ENCODE measurements at places on chromosomes 3 and 15.

DNA sequence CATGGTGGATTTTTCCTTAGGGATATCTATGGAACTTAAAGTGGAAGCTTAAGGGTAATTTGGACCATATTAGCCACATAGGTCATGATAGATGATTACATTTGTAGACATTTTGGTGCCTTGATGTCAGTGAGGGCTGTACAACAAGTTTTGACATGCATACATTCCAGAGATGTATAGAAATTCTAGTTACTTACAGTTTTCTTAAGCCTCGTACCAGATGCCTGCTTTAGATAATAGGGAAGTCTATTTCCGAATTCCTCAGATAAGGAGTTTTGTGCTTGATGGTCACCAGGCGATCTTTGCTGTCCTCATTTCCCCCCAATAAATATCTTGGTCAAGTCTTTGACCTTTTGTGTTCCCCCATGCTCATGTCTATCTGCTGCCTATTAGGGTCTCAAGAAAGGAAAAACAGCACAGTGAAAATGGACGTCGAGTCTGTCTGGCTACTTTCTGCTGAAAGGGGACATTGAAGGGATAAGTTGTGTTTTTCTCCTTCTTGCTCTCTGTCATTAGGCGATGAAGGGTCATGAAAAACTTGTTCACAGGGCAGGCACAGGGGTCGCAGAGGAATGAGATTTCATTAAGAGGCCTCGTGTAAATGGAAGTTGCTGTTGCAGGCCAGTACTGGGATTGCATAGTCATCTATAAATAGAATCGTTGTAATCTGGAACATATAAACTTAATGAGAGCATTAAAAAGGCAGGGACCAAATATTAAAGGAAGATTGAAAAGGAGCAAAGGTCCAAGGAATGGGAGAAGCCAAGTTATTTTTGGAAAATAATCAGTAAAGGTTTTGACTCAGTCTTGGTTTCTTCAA lies 20.0 kb upstream of the SENP7 start:
- DNase-seq: no peak

DNA sequence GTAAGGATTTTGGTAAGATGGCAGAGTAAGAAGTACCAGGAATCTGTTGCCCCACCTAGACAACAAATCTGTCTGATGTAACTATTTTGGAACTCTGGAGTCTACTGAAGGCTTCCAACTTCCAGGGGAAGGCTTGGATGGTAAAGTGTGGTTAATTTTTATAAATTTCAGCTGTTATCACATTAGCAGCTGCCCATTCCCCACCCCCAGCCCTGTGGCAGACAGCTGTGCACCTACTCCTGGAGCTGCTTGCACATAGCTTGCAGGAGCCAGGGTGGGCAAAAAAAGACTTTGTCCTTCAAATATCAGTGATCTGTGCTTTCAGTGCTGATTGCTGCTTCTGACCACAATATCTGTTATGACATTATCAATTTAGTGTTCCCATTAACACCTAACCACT lies 47.4 kb downstream of the FRMD5 start:
- no peak for DNase-seq

- DNase-seq: peak; percentile 62
Measured at GRCh38 chr3:71062952-71063772, 520.4 kb downstream of the FOXP1 start.

DNA sequence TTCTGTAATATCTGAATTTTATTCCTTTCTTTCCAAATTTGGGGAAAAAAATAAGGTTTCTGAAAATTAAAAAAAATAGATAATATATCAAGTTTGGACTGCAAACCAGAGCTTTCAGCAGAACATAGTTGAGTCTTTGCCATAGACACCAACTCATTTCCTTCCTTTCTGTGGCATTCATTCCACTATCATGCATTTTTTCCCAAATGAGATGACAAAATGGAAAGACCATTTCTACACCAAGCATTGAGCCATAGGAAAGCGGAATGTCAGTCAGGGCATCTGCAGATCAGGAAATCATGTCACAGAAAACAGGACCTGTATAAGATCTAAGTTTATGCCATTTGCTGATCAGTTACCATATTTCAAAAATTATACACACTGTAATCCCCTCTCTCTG lies 333.3 kb upstream of the THBS1 start:
- no peak for DNase-seq

DNA sequence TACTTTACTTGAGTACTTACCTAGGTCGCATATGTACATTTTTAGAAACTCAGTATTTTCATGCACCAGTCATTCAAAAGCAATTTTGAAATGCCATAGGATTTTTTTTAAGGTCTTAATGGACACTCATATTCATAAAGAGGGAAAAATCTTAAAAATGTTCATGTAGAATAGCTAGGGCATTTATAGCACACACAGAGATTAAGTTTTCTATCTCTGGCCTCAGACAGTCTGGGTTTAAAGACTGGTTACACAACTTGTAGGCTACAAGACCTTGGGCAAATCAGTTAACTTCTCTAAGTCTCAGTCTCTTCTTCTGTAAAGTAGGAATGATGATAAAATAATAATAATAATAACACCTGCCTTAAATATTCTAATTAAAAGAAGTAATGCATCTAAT lies 48.5 kb upstream of the UBP1 start:
- DNase-seq: no peak

- DNase-seq: no peak
Measured at GRCh38 chr3:15708882-15709677, 88.7 kb downstream of the ANKRD28 start.

- DNase-seq: no peak
Measured at GRCh38 chr3:161395115-161396012, 24.0 kb upstream of the SPTSSB start.

DNA sequence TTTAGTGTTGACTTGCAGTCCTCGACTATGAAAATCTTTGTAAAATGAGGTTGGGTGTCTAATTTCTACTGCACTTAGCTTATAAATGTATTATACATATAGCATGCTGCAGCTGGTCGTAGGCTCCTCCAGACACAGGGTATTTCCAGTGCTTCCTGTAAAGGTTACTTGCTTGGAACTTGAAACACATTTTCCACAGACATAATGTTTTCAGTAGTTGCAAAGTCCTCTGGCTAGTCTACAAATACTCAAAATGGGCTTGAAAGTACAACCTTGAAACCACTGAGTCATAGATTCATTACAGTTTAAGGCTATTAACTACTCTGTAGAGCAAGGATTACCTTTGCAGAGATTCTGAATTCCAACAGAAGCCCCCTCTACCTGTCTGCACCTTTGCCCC lies 464.1 kb downstream of the RAP2B start:
- no peak for DNase-seq

- peak; percentile 97 for DNase-seq
Measured at GRCh38 chr15:40769274-40770146, at the start of gene C15orf62. Gene C15orf62 (plus strand): TSS chr15:40769980. CDS start chr15:40770496, 516 bp downstream.

DNA sequence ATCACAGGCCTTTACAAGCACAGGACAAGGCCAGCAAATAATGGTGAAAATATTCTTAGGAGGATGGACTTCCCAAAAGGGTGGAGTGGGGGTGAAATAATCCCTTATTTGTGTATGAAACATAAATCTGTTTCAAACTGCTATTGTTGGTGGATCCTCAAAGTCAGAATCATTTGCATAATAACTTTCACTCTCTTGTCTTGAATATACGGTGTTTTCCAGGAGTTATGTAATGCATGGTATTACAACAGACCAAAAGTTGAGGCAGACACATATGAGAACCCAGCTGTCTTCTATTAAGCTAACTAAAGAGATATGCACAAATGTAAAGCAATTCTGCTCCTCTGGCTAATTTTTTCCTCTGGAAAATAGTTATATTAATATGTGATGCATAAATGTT lies 57.7 kb downstream of the PRTG start:
- no peak for DNase-seq

DNA sequence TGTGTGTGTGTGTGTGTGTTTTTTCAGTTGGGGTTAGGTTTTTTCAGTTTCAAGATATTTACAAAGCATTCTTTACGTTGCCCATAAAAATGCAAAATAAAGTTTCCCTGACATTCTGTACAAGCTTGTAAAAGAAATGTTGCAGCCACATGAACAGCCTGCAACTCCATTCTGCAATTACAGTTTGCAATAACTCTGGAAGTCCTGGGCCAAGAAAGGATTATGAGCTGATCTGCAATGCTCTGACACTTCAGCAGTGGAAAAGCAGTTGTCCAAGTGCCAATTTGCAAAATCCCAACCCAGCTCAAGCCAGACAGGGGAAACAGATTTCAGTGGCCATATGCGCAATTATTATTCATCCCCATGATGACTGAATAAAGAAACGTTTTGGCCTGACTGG lies 322.1 kb downstream of the MEX3B start:
- DNase-seq: no peak

GRCh38 chr15:67843571-67844387 lies 3.9 kb upstream of the RNU6-1 start:
- no peak for DNase-seq

GRCh38 chr3:171678971-171679492 lies 131.3 kb downstream of the PLD1 start:
- peak; percentile 84 for DNase-seq

GRCh38 chr3:195255571-195256501 lies 15.1 kb downstream of the XXYLT1 start:
- no peak for DNase-seq

DNA sequence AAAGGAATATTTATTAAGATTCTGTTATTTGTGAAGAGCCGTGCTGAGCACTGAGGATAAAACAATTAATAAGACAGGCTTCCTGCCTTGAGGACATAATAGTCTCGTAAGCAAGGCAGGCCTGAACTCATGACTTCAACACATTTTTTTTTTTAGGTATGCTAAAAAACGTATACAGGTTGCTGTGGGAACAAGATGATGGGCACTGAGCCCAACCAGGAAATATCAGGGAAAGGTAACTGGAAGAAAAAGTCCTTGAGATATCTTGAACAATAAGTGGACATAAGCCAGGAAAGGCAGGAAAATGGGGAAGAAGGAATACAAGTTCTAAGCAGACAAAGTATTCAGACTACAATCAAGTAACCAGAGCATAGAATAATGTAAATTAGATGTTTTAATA lies 26.1 kb downstream of the CERS3 start:
- no peak for DNase-seq

- DNase-seq: no peak
Measured at GRCh38 chr15:99586121-99586520, 20.3 kb downstream of the MEF2A start.

DNA sequence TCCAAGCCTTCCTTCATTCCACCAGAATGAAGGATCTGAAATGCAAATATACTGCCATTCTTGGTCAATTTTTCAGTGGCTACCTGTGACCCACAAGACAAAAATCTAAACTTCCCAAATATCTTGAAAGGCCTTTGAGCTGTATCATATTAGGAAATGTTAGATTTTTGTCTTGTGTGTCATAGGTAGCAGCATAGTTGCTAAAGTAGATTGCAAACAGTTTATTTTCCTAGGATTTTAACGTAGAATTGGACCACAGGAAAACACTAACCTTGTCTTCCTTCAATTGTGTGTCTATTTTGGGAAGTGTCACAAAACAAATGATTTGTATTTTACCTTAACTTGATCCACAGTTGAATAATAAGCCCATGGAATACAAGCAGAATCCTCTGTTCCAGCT lies 42.4 kb downstream of the CP start:
- no peak for DNase-seq

DNA sequence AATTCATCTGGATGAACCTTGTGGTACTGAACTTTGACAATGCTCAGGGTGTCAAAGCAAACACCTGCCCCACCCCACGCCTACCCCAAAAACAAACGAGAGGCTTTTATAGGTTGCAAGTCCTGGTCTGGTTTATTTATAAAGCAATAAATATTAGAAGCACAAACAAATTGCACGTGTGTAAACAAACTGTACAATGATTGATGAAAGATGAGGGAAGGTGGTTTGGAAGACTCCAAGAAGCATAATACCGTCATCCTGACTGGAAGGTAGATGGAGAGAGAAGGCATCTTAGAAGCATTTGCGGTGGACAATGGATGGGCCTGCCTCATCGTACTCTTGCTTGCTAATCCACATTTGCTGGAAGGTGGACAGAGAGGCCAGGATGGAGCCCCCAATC lies 5.2 kb downstream of the ACTC1 start:
- no peak for DNase-seq

DNA sequence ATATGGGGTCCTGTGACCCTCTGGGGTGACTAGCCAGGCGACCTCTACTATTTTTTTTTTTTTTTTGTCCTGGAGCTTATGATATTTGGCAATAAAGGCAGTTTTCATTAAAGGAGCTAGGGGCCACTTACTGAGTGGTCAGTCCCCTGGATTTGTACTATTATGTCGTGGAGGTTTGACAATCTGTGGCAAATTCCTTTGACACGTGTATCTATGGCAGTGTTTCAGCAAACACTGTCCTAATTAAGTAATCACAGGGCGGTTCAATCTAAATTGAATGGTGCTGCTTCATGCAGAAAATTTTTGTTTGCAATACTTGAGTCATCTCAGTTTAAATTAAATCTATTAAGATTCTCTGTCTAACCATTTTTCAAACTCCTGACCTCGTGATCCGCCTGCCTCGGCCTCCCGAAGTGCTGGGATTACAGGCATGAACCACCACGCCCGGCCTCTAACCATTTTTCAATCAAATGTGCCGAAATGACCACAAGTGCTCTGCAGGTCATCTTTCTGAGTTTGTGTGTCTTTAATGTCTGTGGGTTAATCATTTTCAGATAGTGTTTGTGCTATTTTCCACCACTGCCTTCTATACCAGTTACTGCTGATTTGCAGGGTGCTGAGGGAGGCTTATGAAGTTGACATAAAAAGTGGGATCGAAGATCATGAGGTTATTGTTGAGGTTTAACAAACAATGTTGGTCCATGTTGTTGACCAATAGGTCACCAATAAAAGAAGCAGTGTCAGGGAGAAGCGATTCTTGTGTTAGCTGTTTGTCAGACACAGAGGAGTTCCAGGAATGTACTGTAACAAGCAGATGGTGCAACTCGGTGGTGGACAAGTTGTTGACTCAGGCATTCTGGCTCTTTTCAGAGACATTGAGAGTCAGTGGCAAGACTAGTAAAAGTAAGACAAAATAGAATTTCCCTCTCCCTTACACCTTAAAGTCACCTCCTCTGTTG lies 18.6 kb upstream of the SLC2A2 start:
- peak; percentile 26 for DNase-seq

DNA sequence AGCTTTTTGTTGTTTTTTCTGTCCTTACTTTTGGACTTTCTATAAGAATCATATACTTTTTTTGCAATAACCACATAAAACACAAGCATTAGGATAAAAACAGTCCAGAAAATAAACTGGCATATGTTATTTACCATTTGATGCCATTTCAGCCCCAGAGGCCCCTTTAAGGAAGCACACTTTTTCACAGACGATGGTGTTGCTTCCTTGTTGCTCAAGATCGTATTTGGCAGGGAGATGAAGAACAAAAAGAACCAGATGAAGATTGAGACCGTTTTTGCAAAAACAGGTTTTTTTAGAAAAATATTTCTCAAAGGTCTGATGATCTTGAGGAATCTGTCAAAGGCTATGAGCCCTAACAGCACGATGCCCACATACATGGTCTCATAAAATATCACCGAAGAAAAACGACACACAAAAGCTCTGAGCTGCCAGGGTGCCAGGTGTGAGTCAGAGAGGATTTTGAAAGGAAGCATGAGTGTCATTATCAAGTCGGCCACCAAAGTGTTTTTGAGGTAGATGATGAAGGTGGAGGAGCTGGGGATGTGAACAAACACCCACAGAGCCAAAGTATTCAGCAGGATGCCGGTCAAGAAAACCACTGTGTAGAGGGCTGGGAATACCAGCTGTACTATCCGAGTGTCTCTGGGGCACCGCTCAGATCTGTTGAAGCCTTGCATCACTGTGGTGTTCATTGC lies 902 bp downstream of the P2RY13 start:
- DNase-seq: no peak
